Stimulated activated CD4-positive, alpha-beta T cell treated with anti-CD3 and anti-CD28 coated beads, TNF-alpha, amount 100 ng/mL, for 1 hour (primary cell): ENCODE measurements at places on chromosomes 6 and 20.

DNA sequence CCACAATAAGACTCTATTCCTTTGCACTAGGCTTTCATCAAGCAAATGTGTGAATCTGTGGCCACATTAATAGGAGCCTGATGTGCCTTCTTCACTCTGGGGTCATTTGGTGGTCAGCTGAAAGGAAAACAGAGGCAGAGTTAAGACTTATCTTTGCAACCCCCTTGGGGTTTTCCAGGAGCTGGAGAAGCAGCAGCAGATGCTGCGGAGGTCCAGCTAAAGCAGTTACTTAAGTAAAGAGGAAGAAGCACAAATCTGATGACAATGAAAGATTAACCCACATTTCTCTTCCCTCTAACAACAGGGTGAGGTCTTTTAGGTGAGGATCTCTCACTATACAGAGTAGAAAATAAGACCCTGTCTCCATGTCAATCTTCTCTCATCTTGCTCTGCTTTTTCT, 45.4 kb upstream of the QKI start:
- no peak for DNase-seq

DNA sequence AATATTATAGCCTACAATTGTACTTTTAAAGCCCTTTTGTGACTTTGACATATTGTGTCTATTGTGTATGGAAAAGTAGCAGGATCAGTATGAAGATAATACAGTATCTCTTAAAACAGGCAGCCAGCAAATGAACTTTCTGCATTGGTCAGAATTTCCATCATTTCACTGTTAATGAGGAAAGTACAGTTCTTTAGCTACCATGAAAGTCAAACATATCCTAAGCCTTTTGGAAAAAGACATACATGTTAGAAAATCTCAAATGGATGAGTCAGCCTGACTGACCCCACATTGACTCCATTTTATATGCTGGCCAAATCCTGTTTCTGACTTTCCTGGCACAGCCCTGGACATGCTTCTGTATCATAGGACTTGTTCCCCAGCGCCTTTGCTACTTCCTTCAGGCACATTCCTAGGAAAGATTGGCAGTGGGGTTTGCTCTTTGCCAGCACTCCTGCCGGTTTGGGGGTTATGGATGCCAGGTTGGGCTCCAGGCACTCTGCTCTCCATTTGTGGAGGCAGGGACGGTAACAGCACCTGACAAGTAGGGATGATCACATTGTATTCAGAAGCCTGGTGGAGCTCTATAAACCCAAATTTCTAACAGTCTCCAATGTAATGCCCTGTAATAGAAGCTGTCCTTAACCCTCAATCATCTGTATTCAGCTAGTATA, 43.7 kb downstream of the TOP1 start:
- DNase-seq, result no peak

DNA sequence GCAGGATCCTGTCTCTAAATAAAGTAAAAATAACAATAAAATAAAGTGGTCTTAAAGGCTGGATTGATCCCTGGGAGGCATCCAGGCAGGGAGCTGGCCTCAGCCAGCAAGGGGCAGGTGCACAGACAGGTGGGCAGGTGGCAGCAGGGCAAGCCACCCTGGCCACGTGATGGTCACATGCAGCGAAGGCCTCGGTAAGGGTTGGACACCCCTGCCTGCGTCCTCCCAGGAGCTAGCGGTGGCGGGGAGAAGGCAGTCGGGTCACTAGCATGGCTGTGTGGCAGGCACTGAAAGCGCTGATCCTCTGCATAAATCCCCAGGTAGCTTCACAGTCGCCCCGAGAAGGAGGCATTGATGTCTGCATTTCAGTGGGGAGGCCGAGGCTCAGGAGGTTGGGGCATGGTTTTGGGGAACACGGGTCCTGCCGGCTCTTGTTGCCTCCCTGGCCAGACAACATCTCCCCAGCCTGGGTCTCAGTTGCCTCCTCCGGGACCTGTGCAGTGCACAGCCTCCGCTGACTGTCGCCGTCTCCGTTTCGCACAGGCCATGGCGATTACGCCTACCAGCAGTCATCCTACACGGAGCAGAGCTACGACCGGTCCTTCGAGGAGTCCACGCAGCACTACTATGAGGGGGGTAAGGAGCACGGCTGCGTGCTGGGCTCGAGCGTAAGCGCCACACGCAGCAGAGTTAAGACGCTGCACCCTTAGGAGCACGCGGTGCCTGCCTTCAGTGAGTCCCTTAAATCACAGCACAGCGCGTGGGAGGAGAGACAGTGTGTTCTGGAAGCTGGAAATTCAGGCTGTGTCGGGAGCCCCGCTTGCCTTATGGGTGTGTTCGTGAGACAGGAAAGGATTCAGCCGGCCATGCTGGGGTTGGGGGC, 17.7 kb upstream of the MTG2 start:
- no peak for DNase-seq

- no peak for DNase-seq
Measured at GRCh38 chr20:23331450-23332350, 18.9 kb upstream of the NXT1 start.

GRCh38 chr20:36974660-36975059, 23.2 kb upstream of the SAMHD1 start:
- DNase-seq, result no peak

GRCh38 chr20:64261138-64261537, 5.6 kb downstream of the PCMTD2 start:
- no peak for DNase-seq

DNA sequence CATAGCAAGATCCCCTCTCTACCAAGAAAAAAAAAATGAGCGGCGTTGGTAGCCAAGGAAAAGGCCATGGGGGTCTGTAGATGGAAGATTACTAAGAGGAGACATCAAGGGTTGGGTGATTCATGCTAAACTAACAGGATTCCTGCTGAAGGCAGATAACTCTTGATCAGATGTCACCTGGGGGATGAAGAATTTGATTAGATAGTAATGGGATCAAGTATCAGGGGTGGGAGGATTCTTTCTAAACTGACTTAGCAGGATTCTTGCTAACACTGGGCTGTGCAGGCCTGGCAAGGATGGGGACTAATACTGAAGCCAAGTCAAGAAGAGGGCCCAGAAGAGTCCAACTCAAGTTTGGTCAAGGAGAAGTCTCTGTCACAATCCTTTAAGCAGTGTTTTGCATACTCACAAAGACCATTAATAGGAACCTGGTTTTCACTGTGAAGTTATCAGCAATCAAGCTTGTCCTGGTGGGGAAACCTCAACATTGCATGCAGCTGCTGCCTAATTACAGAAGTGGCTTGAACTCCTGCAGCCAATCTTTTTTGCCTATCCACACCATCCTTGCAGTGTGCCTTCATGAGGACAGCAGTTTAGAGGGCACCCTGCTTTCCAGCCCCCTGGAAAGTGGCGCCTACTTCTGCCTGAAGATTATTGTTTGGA, 61.3 kb downstream of the ANKRD6 start:
- DNase-seq, result no peak

DNA sequence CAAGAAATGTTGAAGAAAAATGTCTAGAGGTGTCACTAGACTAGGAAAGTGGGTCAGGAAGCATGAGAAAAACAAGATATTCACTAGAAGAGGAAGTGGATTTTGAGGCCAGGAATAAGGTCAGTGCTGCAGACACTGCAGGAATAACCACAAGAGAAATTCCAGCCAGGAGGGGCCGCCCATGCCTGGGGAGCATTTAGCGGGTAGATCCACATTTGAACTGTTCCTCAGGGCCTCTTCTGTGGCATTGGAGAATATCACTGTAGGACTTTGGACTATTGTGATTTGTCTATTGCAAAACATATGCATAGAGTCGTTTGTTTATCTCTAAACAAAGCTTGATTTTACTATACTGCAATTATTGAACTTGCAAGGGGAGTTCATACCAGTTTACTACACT, 49.6 kb upstream of the CCDC28A start:
- no peak for DNase-seq

- DNase-seq, result peak; percentile 17
Measured at GRCh38 chr6:143940011-143940597, 68.0 kb downstream of the PLAGL1 start.

GRCh38 chr20:16828666-16829305, 80.6 kb downstream of the OTOR start:
- DNase-seq, result no peak

DNA sequence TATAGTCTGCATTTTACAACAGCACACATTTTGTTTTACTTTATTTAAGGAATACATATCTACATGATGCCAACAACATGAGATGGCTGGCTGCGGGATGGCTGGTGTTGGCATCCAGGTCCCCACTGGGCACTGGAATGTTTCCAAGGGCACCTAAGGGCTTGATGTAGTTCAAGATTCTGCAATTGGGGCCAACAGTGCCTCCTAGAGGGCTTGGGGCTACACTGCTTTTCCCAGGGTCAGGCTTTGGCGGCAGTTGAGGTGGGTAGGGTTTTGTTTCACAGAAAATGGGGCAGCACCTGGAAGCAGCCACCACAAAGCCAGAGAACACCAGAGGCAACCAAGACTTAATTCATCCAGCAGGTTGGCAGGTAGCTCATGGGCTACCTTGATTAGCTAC, 202.2 kb upstream of the PRND start:
- DNase-seq, result no peak

GRCh38 chr6:6678811-6679210, 90.3 kb downstream of the LY86 start:
- no peak for DNase-seq

DNA sequence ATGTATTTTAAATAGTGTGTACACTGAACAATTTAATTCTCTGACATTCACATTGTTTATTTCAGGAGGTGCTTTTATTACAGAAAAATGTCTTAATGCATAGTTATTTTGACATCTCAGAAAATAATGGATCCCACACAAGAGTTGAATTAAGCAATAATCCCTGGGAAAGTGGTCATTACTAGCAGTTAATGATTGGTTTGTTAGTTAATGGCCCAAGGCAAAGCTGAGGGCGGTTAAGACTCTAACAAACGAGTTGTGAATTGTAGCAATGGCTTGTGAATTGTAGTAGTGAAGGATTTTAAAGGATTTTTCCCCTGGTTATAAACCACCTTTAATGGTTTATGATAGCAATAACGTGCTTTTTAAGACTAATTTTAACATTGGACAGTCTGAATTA, 1316.0 kb upstream of the GJE1 start:
- DNase-seq, result no peak

DNA sequence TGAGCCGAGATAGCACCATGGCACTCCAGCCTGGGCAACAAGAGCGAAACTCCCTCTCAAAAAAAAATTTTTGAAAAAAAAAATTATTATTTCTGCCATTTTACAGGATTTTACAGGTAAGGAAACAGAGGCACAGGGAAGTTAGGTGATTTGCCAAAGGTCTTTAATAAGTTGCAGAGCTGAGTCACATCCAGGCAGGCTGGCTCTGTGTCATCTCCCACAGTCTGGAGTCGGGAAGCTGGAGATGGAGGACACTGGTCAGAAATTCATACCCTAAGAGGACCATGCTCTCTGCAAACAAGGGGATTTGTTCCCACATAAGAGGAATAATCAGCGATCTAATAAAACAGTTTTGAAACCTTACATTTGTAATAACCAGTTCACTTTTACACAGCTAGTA, 24.1 kb downstream of the HECA start:
- DNase-seq, result no peak

- no peak for DNase-seq
Measured at GRCh38 chr20:33423141-33423834, 20.3 kb downstream of the SNTA1 start.

- DNase-seq, result no peak
Measured at GRCh38 chr20:20138301-20139064, 86.2 kb downstream of the CFAP61 start.

GRCh38 chr20:37314617-37315016, 25.2 kb downstream of the MANBAL start:
- no peak for DNase-seq

DNA sequence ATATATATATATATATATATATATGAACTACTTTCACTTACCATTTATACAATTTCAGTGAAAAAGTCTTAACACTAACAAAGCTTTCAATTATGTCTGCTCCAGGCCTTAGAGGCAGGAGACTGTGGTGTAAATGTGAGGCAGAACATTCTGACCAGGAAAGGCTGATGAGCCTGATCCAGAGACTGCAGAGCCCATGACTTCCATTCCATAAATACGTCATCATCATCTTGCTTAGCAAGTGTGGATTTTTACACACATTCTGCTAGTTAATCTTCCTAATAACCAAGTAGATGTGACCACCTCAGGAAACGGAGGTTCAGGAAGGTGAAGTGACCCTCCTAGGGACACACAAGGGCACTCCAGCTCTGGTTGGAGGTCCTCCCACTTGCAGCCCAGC, 14.9 kb downstream of the TRERF1 start:
- DNase-seq, result no peak

DNA sequence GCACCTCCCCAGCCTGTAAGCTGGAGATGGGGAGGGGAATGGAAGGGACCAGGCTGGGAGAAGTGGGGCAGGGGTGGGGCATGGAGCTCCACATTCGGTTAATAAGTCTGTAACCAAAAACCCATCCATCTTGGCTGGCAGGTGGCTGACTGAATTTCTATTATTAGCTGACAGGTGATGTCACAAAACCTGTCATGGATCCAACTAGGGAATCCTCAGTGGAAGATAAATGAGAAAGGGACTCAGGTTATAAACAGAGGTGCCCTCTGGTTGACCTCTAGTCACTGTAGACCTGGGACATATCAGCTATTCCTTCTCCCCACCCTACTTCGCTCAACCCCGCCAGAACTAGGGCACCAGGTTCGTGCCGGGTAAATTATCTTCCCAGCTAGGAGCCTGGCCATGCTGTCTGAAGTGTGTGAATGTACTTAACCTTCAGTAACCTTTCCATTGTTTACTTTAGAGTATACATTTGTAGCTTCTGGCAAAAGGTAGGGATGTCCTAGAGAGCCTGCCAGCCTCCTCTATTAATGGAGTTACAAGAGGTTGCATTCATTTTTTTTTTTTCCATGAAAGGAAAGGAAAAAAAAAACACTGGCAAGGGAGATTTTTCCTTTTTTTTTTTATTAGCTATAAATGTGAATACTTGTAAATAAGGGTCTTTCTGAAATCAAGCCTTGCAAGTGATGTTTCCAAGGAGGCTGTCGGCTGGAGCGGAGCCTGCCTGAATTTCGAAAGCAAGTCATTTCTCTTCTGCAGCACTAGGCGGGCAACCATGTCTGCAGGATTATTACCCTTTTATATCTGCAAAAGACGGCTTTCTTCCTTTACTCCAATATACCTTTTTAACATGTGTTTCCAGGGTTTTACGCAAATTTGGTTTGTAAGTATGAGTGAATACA, 135.9 kb downstream of the TMEM242 start:
- DNase-seq, result no peak

- DNase-seq, result no peak
Measured at GRCh38 chr6:128600397-128600951, 80.1 kb upstream of the PTPRK start.

- no peak for DNase-seq
Measured at GRCh38 chr6:170367241-170367640, 60.7 kb downstream of the FAM120B start.

DNA sequence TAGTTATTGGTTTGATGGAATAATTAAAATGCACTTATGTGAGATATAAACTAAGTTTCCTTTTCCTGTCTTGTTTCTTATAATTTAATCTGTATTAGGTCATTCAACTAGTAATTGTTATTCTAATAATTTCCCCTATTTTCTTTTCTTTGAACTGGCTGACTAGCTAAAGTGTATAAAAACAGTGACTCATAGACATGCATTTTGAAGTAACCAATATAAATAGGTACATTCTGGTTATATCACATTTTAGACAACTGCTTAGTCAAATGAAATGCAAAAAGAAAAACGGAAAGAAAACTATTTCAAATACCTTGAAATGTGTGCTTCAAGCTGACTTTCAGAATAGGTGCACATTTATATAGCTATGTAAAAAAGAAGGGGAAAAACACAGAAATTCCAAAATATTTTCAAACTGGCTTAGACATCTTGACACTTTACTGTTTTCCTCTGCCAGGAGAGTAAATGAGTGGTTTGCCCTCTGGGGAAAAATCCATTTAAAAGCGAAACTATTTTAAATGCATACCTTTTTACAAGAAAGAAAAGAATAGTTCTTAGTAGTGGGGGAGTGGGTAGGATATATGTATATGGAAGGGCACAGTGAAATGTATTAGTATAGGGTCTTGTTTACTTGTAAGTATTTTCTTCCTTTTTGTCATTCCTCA, 28.3 kb downstream of the KCNQ5 start:
- no peak for DNase-seq
